ENCODE measurements at places on chromosomes 5 and 9.

GRCh38 chr5:87844449-87844848, 424.2 kb downstream of the TMEM161B start:
- no peak for DNase-seq

- DNase-seq, result no peak
Observed at GRCh38 chr9:124450931-124451661, 845 bp downstream of the ADGRD2 start.

DNA sequence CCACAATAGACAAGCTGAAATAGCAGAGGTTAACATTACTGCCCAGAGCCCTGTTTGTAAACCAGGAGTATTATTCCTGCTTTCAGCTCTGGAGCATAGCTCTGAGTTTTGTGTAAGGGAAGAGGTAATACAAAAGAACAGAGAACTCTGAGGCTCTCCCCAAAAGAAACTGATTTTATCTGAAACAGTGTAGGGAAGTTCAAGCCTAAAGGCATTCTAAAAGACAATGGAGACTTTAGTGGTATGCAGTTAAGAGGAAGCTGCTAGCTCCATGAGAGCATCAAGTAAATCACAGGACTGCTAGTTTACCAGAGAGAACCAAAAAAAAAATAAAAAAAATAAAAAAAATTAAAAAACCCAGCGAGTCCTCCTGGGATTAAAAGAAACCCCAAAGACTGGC, 146.6 kb upstream of the PCSK5 start:
- DNase-seq, result no peak

DNA sequence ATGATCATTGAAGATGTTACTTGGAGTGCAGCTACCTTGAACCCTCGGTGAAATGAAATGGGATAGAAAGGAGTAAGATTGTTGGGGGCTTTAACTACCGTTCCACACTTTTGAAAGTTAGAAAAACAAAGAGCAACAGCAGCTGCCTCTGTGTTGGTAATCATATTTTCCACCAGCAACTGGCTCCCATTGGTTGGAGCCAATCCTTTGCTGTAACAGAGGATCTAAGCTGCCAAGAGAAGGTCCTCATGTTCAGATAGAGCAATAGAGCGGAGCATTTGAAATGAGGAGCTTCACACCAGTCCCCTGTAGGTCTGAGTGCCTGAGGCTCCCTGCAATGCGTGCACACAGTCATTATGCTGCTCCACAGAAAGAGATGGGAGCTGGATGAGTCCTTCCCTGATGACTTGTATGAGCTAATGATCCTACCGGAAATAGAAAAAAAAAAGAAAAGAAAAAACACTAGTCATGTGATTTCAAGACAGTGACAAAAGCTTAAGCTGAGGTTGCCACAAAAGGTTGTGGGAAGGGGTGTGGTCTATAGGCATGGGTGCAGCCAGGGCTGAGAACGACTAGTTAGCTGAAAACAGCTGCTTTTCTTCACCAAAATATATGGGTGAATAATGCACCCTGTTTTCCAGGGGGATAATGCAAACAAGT, 300.7 kb downstream of the MLLT3 start:
- DNase-seq, result no peak

- DNase-seq, result no peak
Observed at GRCh38 chr5:29240379-29240778, 1953.1 kb upstream of the CDH6 start.

GRCh38 chr5:87195104-87195591, 72.5 kb upstream of the RASA1 start:
- no peak for DNase-seq

DNA sequence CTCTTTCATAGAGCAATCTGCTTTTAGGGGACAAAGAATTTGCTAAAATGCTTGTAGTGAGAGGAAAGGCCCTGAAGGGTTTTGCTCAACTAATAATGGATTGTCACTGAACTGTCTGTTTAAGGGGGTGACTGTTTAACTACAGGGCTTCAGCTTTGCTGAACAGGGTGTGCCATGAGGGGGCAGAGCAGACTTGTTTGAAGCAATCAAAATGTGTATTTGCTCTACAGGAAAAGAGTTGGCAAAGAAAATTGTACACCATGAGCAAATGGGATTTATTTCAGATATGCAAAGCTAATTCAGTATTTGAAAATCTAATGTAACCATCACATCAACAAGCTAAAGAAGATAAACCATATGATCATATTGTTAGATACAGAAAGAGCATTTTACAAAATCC, 154.3 kb downstream of the GABRG2 start:
- DNase-seq, result no peak

GRCh38 chr5:90563108-90563507, 4.5 kb downstream of the ADGRV1 start:
- DNase-seq, result no peak

DNA sequence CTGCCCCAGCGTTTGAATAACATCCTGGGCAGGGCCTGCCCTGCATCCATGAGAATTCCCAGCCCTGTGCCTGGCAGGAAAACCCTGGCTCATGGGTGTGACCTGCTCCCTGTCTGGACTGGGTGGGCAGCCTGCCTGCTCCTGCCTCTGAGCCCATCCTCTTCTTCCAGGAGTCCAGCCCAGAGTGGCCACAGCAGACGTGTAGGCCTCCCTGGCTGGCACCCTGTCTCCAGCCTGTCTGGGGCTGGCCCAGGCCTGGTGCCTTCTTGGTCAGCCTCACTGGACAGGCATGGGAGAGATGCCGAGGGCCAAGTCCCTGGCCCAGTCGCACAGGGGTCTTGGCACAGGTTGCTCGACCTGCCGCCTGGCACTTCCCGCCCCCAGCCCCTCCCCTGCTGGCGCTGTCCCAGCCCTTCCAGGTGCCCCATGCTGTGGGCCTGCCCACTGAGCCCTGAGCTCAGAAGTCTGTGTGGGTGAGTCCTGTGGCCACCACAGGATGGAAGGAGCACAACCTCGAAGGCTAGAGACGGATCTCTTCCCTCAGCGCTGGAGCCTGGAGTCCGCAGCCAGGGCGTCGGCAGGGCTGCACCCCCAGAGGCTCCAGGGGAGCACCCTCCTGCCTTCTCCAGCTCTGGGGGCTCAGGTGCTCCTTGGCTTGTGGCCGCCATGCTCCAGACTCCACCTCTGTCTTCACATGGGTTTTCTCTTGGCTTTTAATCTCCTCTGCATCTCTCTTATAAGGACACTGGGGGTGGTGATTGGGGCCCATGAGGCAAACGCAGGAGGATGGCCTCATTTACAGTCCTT, 11.8 kb upstream of the COL5A1 start:
- no peak for DNase-seq

- DNase-seq, result no peak
Observed at GRCh38 chr9:5852987-5853386, 20.1 kb upstream of the ERMP1 start.

DNA sequence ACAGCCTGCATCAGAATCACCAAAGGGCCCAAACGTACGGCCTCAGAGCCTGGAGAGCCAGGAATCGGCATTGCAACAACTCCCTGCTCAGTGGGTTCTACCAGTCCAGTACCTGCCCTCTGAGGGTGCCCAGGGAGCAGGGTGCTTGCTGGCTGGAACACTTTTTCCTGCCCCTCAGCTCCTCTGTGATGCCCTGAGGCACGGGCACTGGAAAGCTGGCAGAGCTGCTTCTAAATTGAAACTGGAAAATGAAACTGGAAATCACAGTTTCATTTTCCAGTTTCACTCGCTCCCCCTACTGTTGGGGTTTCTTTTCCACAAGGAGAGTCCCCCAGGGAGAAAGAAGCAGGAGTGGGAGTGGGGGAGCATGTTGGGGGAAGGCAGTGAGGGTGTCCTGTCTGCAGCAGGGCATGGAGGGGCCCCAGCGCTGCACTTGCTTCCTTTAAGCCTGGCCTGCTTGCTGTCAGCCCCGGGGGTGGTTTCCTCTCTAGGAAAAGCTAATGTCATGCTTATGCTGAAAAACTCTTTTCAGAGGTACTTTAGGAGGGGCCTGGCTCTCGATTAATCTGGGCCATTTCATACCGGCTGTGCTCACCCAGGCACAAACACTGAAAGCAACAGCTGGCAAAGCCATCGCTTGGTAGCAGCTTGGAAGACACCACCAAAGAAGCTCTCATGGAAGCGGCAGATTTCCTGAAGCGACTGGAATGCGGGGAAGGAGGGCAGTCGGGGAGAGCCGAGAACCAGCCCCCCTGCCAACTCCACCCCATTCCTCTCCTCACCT, 26.2 kb downstream of the IRF1 start:
- no peak for DNase-seq

DNA sequence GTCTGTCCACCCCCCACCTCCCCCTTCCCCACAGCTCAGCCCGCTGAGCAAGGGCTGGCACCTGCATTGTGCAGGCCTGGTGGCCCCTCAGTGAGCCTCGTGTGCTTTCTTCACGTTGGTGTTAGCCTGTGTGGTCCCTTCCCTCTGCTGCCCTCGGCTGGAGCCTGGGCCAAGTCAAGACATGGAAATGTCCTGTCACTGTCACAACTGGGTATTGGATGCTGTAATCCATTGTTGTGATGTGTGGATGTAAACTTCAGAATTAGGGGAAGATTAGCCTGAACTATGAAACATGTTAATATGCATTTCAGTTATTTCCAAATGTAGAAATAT, 103.9 kb downstream of the TRIO start:
- DNase-seq, result no peak

- DNase-seq, result no peak
Observed at GRCh38 chr5:90402521-90403255, 6.9 kb downstream of the CETN3 start.

- DNase-seq, result no peak
Observed at GRCh38 chr9:87428659-87429058, 69.0 kb upstream of the DAPK1 start.

DNA sequence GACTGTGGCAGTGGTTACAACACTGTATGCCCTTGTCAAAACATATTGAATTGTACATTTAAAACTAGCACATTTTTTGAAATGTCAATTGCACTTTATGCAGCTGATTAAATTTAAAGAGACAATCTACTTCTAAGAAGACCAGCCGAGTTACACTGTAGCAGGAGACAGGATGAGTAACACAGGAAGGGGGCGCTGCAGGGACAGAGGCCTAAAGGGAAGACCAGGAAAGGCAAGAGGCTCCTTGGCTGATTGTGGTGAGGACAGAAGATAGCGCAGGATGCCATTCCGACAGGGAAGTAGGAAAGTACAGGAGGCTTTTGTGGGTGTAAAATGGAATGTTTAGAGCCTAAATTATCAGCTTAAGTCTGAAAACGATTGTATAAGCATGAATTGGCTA, 28.2 kb upstream of the PPP2R2B start:
- DNase-seq, result peak; percentile 53

- no peak for DNase-seq
Observed at GRCh38 chr9:127455324-127455992, 4.1 kb downstream of the LRSAM1 start.

GRCh38 chr9:99039505-99040182, 65.3 kb upstream of the TGFBR1 start:
- peak; percentile 34 for DNase-seq

GRCh38 chr5:58722160-58722559, 139.3 kb downstream of the RAB3C start:
- DNase-seq, result no peak

GRCh38 chr5:60487476-60487875, 212.5 kb downstream of the DEPDC1B start:
- DNase-seq, result no peak

- DNase-seq, result no peak
Observed at GRCh38 chr5:32014096-32014745, 159.9 kb downstream of the GOLPH3 start.

GRCh38 chr9:72092820-72093219, 32.4 kb upstream of the C9orf57 start:
- DNase-seq, result no peak

GRCh38 chr9:28887188-28887884, 1314.1 kb upstream of the C9orf72 start:
- DNase-seq, result no peak

DNA sequence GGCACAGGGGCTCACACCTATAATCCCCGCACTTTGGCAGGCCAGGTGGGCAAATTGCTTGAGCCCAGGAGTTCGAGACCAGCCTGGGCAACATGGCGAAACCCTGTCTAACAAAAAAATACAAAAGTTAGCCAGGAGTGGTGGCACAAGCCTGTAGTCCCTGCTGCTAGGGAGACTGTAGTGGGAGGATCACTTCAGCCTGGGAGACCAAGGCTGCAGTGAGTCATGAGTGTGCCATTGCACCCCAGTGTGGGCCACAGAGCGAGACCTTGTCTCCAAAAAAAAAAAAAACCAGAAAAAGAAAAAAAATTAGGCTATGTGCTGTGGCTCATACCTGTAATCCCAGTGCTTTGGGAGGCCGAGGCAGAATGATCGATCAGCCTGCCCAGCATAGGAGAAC, 58.5 kb upstream of the EIF4EBP3 start:
- no peak for DNase-seq

DNA sequence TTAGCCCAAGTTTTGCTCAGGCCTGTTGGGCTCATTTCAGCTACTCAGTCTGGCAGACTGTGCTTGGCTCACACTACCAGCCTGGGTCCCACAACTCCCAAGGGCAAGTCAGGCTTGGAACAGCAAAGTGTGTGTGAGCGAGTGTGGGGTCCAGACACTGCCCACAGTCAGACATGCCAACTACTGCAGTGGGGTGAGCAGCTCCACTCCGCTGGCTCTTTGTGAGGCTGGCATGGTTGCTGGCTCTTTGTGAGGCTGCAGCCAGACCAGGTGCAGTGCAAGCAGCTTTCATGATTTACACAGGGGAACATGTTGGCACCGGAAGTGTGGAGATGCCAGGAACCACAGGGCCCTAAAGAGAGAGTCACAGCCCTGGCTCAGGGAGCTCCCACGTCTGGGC, 606.7 kb upstream of the FAM174A start:
- no peak for DNase-seq
